Left renal cortex interstitium (tissue), 4 donors: ENCODE measurements at places on chromosomes 1 and 21. TPM values are rescaled to one million over a fixed set of nuclear protein-coding genes. Genes with fewer than 3 reads are reported as not detected.

DNA sequence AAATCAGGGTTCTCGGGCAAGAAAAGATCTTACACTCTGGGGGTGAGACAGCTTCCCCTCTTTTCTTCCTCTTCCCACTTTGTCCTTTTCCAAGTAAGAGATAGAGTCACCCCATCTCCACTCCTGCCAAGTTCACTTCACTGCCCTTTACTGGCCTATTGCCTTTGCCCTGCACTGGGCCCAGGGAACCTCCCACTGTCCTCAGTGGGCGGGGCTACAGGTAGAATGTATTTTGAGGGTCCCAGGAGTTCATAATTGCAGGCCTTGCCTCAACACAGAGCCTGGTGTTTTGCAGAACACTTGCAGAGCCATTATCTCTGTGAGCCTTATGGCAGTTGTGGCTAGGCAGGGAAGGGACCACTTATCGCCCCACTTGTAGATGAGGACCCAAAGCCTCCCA, 3.3 kb downstream of the AMPD2 start:
- DNase-seq: no peak

DNA sequence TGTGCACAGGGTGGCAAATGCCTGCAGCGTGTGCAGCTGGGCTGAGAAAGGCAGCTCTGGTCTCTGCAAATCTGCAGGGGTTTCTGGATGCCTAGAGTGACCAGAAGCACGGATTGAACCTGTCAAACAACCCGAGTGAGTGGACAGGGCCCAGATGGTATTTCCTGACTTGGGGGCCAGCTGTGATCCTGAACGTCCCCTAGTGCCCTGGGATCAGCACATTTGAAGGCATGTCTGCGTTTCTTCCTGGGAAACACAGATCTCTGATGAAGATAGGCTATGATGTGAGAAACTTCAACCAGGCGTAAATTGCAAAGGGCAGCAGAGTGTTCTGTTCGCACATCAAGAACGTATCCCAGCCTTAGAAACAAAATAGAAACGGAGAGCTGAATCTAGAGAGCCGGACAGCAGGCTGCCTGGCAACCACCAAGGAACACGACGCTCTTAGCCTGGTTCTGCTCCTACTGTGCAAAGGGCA, 163.1 kb downstream of the KCNJ6 start:
- DNase-seq: no peak

- no peak for DNase-seq
These were observed 180.1 kb upstream of the ESRRG start for GRCh38 chr1:216903382-216903740.

GRCh38 chr1:83499998-83500397, 498.9 kb downstream of the TTLL7 start:
- DNase-seq: no peak

DNA sequence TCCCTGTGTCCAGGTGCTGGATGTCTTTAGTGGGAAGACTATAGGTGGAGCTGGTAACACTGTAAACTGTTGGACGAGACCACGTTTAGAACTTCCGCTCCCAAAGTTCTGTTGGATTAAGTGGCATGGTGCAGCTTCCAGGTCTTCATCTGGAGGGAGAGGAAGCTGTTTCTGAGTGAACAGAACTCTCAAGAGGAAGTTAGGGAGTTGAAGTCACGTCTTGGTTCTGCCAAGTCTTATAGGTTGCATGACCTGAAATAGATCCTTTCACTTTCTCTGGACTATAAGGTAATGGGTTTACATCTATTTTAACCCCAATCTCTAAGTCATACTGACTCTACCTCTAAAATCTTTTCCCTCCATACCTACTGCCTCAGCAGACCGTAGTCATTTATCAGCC, 97.4 kb upstream of the TNR start:
- no peak for DNase-seq

- DNase-seq: no peak
These were observed 174.2 kb upstream of the CHODL start for GRCh38 chr21:18070392-18070791.

DNA sequence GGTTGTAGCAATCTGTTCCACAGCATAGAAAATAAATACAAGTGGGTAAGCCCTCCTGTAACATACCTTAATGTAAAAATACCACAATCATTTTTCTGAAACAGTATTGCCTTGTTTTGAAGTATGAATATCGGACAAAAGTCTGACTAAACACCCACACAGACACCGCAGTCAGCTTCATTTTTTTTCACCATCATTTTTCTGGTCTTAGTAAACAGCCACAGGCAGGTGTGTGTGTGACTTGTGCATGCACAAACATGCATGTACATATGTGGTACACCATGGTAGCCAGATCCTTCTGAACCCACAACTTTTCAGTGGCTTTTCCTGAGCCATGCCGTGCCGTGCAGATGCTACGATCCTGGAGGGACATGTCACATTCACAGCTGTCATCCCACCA, 261.7 kb downstream of the PCP4 start:
- DNase-seq: no peak

DNA sequence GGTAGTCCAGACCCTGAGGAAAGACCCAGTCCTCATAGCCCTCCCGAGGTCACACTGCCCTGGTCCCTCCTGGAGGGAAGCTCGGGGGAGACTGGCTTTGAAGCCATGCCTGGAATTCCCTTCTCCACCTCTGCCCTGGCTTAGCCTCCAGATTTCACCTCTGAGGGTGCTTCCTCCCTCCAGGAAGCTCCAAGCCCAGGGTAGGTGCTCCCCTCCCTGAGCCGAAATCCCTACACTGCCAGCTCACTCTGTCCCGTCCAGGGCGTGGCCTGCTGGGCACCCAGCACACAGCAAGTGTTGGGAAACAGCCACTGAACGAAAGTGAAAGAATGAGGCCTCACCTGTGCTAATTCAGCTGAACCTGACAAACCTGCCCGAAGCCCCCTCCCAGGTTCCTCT, 6.0 kb upstream of the TNFRSF25 start:
- no peak for DNase-seq

DNA sequence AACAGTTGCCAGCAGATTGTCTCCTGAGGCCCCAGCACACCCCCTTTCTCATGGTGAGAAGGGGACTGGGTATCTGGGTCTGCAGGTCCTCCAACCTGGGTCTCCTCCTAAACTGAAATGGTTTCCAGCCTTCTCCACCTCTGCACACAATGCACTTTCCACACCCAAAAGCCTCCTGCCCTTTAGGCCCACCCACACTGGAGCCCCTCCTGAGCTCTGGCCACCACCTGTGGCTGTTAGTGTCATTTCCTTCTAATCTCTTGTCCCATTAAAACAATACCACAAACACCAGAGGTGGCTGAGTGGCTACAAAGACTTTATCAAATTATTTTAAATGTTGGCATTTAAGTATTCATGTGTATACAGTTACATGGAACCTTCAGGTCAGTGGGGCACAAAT, 11.5 kb downstream of the GPR3 start:
- DNase-seq: no peak

GRCh38 chr1:215844266-215844665, 277.2 kb downstream of the KCTD3 start:
- DNase-seq: no peak

DNA sequence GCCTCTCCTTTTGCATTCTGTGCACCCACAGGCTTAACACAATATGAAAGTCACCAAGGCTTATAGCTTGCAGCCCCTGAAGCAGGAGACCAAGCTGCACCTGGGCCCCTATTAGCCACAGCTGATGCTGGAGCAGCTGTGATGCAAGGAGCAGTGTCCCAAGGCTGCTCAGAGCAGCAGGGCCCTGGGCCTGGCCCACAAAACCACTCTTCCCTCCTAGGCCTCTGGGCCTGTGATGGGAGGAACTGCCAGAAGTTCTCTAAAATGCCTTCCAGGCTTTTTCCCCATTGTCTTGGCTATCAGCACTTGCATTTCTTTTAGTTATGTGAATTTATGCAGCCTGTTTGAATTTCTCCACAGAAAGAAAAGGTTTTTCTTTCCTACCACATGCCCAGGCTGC, 89.5 kb upstream of the KCTD3 start:
- no peak for DNase-seq

GRCh38 chr1:68228851-68229250, 3.5 kb downstream of the WLS start:
- DNase-seq: no peak

DNA sequence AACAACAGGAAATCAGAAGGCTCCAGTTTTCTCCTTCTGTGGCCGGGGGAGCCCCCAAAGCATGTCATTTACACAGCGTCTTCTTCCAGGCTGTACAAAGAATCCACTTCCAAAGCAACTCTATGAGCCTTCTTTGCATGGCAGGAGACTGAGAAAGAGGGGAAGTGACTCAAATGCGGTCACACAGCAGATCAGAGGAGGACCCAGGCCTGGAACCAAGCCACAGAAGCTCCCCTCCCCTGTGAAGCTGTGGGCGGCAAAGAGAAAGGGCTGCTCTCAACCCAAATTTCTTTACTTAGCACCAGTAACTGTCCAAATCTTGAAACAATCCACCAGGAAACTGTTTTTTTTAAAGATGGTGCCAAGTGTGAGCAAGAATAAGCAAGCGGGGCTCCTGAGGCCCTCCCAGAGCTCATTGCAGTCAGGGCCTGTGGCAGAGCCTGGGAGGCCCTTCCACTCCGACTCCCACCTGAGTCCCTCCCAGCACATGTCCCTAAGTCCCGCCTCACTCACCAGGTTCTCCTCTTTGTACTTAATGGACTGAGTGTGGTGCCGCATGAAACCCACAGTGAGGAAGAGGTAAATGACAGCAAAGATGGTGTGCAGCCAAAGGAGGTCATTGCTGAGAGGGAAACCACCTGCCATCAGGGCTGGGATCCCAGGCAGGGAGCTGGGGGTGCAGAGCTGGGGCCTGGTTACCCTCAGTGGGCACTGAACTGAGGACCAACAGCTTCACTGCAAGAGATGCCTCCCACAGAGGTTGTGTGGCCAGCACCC, 15.9 kb downstream of the TMEM63A start:
- no peak for DNase-seq

- DNase-seq: no peak
These were observed 2.1 kb downstream of the BRINP2 start for GRCh38 chr1:177172866-177173265.

DNA sequence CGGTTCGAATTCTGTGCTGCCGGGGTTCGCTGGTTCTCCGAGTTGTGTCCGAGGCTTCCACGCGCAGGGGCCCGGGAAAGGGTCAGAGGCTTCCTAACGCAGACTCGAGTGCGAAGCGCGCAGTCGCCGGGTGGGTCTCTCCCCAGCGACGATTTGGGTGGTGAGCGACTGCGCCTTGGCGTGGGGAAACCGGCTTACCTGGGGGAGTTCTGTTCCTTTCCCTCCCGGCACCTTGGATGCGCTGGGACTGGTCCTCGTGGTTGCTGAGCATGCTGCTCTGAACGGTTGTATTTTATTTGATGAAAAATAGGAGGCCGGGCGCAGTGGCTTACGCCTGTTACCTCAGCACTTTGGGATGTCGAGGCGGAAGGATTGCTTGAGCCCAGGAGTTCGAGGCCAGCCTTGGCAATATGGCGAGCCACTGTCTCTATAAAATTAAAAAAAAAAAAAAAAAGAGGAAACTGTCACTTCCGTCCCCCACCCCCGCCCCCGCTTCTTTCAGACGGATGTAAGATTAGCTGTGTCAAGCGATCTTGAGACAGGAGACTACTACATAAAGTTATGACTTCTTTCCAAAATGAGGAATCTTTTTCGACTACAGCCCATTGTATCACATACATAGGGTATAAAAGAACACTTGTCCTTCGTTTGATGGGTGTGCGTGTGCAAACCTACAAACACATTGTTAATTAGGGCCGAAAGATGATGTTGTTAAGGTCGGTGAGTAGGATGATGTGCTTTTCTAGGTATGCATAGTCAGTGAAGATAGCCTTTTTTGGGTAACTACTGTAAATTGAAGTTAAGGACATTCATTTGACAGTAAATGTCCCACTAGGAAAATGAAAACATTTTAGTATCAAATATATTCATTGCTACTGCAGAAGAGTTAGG, at the start of gene CCDC18:
Gene CCDC18, plus strand, starts transcription at position 2 of the 891 bp plus-strand sequence. CDS start 2,638 bp downstream, outside the sequence.
- no peak for DNase-seq

GRCh38 chr1:65965112-65965996, 172.7 kb downstream of the PDE4B start:
- DNase-seq: no peak

- DNase-seq: no peak
These were observed 9.3 kb upstream of the ARHGAP29 start for GRCh38 chr1:94246692-94247137.

DNA sequence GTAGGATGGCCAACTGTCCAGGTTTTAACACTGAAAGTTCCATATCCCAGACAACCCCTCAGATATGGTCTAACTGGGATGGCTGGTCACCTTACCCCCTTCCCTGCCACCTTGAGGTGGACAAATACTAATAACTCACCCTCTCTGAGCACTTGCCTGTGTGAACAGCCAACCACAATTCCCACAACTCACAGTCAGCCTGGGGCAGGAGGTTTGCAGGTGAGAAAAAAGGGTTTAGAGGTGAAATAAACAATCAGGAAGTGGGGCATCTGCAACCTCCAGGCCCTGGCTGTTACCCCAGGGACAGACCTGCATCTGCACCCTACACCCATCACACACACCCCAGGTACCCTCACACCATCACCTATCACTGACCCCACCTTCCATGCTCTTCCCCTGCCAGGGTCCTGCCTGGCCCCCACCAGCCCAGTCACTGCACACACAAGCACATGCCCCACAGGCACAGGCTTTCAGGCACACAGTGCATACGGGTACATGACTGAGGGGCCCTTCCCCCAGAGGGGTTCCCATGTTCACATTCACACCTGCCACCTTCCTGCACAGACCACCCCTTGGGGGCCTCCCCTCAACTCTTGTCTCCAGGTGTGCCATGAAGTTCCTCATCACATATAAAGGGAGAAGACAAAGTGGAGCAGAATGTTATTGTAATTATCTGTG, 679.5 kb downstream of the MATN1 start:
- no peak for DNase-seq

DNA sequence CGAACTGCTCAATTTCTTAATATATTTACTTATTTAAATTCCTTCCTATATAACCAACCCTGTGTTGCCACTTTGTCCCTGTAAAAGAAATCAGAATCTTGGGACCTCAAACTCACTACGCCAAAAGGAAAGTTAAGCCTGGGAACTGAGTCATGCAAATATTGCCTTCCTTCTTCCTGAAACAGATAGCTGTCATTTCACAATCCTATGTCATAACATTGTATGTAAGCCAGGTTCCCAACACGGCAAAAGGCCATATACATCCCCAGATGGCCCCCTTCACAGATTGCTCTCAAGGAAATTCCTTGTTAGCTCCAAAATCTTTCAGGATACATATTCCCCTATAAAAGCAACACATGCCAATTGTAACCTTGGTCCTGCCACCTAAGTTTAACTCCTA, 39.7 kb downstream of the C21orf91 start:
- DNase-seq: no peak

DNA sequence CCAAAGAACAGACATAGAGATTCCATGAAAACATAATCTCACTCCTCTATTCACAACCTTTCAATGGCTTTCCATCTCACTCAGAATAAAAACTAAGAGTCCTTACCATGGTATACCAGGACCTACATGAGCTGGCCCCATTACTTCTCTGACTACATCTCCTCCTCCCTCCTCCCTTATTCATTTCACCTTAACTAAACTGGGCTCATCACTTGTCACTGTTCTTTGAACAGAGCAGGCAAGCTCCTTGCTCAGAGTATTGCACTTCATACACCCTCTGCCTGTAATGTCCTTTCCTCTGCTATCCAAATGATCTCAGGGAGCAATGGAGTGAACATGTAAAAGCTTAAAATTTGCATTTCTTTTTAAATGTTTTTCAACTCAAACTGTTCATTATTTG, 142.0 kb downstream of the MRPL39 start:
- no peak for DNase-seq

Gene CD1C
- 0.90 TPM for polyA plus RNA-seq

Gene FNDC10
- 4.8 TPM for polyA plus RNA-seq

Gene ELAVL4
- polyA plus RNA-seq: 4.8 TPM

Gene FGR
- 2.0 TPM for polyA plus RNA-seq

Gene GUCA2A
- not detected for polyA plus RNA-seq

Gene MLLT11
- polyA plus RNA-seq: 24.9 TPM

Gene CELA2A
- polyA plus RNA-seq: 0.68 TPM

Gene PGM1
- 28.1 TPM for polyA plus RNA-seq

Gene COL16A1
- polyA plus RNA-seq: 42.2 TPM

Gene CACNA1E
- polyA plus RNA-seq: 0.14 TPM
